CD4-positive, alpha-beta T cell treated with Interleukin-10 for 1 hour (primary cell): ENCODE measurements at places on chromosomes 2 and 18.

DNA sequence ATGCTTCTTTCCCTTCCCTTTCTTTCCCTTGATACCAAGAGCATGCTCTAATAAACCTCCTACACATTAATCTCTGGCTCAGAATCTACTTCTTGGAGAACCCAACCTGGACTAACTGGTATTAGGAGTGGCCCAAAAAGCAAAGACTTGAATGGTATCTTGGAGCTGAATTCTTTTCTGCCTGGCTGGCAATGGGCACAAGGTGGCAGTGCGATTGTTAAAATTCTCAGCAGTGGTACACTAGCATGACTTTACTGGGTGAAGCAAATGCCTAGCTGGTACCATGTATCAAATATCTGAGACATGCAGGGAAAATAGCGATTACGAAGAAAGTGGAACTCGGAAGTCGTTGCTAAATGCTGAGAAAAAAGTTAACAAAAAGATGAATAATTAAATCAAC lies 376.1 kb downstream of the XIRP2 start:
- DNase-seq, result no peak

DNA sequence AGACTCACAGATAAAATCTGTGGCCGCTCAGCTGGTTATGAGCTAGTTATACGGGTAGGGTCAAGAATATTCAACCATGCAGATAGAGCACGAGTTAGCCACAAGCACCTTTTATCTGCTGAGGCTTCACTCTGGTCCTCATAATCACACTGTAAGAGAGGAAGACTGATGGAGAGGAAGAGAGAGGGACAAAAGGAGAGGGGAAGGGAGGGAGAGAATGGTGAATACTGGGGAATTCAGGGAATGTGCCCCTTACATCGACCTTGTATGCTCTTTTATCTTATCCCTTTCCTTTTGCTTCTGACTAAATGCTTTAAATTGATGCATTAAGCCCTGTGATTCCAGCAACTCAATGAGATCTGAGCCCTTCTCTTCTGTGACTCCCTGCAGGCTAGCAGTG lies 333.1 kb downstream of the DSEL start:
- DNase-seq, result no peak

GRCh38 chr2:49948091-49948490 lies 793.8 kb upstream of the FSHR start:
- DNase-seq, result no peak

- DNase-seq, result no peak
These were observed 207.6 kb downstream of the PLCL1 start for GRCh38 chr2:198012025-198012424.
